Left ventricle myocardium superior (tissue), 1 donor: ENCODE measurements at places on chromosomes 6 and 20. TPM values are rescaled to one million over a fixed set of nuclear protein-coding genes. Genes with fewer than 3 reads are reported as not detected.

DNA sequence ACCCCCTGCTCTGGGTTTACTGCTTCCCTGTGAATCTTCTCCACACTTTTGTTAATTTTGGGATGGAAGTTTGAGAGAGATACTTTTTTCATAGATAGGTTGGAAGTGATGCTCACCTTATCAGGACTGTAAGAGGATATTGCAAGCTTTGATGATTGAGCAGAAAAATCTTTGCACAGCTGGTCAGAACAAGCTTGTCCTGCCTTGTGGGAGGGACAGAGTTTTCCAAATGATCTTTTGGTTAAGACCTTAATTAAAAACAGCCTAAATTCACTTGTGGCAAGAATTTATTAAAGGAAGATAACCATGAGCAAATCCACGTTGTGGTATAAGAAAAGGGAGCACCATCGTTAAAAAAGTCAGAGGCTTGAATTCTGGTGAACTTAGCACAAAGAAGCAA is 32.2 kb downstream of the E2F3 start:
- no peak for DNase-seq

DNA sequence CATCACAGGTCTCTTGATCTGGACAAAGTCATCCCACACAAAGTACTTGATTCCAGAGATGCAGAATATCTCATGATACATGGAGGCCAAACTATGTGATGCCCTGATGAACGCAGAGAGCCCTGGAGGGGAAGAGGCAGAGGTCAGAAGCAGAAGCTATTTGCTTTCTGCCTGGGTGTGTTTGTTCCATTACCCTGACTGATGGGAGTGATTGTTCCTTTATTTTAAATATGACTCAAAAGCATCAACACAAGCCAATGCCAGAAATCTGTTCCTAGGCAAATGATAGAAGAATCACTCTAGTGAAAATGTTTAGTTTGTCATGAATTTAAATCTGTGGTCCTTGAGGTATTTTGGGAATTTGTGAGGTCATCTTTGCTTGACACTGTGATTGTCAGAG is 54.7 kb upstream of the GGTLC1 start:
- DNase-seq: no peak

GRCh38 chr6:112289038-112289566 is 34.7 kb upstream of the LAMA4 start:
- DNase-seq: peak; percentile 79

Gene C20orf144
- not detected for total RNA-seq

- no peak for DNase-seq
These were observed 48.2 kb downstream of the STX7 start for GRCh38 chr6:132464538-132465256.

Gene HMGA1
- 51.9 TPM for total RNA-seq

Gene PLCB1
- 7.7 TPM for total RNA-seq

Gene EPPIN
- total RNA-seq: not detected

Gene CALHM4
- total RNA-seq: 0.32 TPM

GRCh38 chr6:70131528-70131927 is 171.4 kb downstream of the COL9A1 start:
- no peak for DNase-seq

Gene NR2E1
- total RNA-seq: not detected

Gene TBX18
- 7.1 TPM for total RNA-seq

- no peak for DNase-seq
These were observed 20.9 kb upstream of the EPM2A start for GRCh38 chr6:145756170-145756662.

- DNase-seq: no peak
These were observed 57.3 kb downstream of the LINC00237 start for GRCh38 chr20:21048841-21049273.

GRCh38 chr6:166078294-166078693 is 89.4 kb downstream of the TBXT start:
- no peak for DNase-seq

Gene TP53TG5
- 2.1 TPM for total RNA-seq
